ENCODE measurements at places on chromosomes 6 and 20.

GRCh38 chr6:151412909-151413308, 21.6 kb upstream of the ZBTB2 start:
- DNase-seq: no peak

DNA sequence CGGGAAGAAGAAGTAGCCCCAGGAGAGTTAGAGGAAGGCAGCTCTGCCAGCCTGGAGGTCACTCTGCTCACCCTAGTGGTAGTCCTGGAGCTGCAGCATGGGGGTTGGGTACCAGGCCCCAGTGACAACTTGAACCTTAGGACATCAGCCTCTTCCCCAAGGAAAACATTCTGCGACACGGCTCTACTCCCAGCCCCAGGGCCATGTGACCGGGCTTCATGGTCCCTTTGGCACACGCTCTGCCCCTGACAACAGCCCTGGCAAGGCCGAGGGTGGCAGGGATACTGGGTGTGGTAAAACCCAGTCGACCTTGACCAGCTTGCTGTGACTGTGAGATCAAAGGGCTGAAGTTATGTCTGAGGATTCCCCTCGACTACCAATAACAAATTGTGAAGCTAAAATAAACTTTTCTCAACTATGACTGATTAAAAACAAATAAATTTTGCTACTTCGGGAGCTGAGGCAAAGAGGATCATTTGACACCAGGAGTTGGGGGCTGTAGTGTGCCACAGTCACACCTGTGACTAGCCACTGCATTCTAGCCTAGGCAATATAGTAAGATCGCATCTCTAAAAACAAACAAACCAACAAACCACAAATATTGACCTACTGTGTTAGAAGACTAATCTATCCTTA, 24.4 kb upstream of the ARID1B start:
- DNase-seq: peak; percentile 38

DNA sequence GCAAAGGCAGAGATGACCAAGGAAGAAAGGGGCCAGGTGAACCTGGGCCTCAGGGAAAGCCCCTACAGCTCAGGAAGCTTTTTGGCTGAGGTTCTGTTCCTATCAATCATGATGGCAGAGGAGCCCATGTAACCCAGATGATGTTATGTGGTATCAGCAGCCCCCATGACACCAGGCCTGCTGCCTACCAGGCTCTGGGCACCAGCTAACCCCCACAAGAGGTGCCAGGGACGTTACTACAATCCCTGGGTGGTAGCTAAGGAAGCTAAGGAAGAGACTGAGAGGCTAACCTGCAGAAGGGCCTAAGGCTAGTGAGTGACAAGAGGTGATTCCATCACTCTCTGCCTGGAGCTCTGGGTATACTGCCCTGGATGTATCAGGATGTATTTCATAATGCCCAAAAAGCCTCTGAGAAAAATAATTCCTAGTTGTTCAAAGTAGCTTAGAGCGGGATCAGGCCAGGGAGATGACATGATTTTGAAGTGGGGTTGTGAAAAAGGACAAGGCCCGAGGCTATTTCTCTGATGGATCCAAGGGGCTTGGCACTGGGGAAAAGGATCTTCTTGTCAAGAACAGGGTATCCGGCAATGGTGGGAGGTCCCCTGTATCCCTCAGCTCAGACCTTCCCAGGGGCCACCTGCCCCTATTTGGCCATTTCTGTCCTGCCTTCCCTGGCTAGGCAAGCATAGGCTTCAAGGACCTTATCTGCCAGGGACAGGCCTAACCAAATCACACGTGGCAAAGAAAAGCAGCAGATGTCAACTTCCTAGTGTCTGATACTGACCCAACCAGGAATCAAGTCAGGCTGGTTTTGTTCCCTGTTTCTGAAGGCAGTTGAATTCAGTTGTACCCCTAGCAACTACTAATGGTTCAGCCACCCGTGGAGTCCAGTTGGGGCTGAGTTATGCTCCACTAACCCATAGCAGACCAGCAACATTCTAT, 41.3 kb downstream of the PANK2 start:
- no peak for DNase-seq

DNA sequence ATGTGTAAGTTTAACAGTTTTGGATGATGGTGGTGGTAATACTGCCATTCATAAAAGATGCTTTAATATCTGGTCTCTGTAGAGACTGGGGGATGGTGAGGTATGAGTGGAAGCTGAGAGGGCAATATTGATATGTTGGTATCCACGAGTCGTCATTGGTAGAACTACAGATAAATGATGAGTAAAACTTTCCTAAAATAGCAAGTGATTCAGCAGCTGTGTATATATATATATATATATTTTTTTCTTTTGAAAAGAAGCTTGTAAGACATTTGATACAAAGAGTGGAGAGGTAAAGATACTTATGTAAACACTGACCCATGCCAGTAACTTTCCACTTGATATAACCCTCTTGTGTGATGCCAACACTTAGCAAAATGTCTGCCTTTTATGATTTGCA, 41.7 kb upstream of the CITED2 start:
- DNase-seq: no peak

GRCh38 chr6:139909992-139910391, 535.5 kb upstream of the CITED2 start:
- no peak for DNase-seq

DNA sequence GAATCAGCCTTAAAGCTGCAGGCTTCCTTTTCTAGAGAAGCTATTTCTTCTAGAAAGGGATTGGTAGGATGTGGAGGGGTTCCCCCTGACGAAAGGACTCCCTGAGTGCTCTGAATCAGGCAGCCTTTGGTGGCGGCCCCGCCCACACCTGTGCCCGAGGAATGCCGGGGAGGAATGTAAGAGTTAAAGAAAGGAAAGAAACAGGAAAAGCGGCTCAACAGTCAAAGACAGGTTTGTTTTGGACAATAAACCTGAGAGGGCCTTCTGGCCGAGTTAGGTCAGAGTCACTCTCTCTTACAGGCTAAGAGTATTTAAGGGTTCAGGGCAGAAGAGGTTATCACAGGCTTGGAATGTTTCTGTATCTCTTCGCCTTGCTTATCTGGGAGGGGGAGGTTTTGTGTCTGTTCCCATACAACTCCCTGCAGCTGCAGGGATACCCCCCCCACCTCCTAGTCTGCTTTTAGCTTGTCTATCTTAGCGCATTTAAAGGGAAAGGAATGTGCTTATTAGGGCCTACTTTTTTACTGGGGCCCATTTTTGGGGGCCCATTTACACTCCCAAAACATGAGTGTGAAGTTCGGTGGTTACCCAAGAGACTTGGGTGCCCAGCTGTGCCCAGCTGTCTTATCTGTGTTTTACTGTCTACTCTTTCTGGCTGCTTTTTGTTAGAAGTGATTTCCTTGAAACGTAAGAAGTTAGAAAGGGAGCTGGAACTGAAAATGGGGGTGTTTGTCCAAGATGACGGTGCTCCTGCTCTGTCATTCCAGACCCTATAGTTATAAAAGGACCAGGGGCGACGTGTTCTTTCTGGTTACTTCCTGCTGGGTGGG, 32.8 kb downstream of the DYNLT1 start:
- DNase-seq: peak; percentile 83

DNA sequence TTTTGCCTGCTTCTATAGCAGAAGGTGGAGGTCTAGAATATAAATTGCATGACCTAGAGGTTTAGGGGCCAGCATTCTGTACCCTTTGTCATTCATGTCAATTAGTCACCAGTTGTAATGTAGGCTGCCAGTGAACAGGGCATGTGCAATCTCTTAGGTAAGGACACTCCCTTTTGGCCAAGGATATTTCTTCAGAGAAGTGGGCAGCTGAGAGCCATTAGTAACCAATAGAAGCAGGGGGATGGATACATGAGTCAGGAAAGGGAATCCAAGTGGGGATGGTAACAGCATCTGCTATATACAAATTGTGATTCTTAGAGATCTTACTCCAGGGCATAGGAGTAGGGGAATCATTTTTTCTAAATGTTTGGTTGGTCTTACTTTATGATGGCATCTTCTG, 494.2 kb upstream of the JAG1 start:
- DNase-seq: no peak

DNA sequence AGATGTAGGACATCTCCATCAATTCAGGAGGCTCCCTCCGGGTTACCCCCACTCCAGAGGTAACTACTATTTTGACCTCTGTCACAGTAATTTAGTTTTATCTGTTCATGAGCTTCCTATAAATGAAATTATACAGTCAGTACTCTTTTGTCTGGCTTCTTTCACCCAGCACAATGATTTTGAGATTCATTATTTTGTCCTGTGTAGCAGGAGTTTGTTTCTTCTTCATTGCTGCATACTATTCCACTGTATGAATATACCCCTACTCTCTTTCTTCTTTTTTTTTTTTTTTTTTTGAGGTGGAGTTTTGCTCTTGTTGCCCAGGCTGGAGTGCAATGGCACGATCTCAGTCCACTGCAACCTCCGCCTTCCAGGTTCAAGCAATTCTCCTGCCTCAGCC, 11.8 kb upstream of the AP5S1 start:
- DNase-seq: no peak

DNA sequence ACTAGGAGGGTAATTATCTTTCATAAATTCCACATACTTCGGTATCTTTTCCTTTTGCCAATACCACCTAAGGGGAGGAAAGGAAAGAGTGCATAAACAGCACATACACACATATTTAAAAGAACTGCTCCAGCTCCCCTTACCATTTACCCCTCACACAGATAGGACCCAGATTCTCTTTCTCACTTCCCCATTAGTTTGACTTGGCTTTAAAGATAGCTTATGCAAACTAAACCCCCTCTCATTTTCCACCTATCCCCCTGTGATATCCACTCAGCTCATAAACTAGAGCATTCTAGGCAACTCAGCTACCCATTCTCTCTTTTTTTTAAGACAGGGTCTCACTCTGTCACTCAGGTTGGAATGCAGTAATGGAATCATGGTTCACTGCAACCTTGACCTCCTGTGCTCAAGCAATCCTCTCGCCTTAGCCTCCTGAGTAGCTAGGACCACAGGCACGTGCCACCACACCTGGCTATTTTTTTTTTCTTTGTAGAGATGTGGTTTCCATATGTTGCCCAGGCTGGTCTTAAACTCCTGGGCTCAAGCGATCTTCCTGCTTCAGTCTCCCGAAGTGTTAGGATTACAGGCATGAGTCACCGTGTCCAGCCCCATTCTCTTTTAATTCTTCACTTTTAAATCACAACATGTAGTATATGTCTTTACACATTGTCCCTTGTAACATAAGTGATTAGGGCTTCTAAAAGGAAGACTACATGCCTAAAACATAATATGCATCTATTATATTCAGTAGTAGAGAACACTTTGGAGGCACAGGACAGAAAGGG, 4.0 kb downstream of the FUCA2 start:
- DNase-seq: no peak

GRCh38 chr20:19025430-19026120, 186.9 kb upstream of the SLC24A3 start:
- DNase-seq: no peak

- no peak for DNase-seq
Observed at GRCh38 chr6:26103141-26103769, 16.0 kb downstream of the HFE start.

- no peak for DNase-seq
Observed at GRCh38 chr6:106160189-106160588, 74.1 kb downstream of the PRDM1 start.

- no peak for DNase-seq
Observed at GRCh38 chr20:25372584-25373336, 17.9 kb downstream of the ABHD12 start.

DNA sequence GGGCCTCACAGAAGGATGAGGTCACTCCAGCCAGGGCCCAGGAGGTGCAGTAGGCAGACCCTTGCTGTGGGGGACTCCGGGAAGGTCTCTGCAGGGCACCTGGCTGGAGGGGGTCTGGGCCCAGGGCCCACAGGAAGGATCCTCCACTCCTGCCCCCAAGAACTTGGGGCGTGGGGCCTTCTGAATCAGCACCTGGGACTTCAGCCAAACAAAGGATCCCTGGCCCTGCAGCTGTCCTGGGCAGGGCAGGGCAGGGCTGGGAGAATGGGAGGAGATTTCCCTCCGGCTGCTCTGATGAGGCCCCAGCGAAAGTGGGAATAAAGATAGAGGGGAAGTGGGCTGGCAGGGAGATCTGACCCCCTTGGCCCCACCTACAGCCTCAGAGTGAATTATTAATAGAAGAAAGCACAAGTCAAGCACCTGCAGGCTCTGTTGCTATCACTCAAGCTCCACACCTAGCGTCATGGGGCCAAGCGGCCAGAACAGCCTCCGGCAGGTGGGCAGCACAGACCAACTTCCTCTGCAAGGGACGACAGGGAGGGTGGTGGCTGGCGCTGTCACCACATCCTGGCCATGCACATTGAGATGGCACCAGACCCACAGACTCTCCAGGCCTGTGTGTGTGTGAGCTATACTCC, 61.6 kb upstream of the MRPS10 start:
- DNase-seq: no peak

GRCh38 chr6:37239950-37240713, 17.4 kb upstream of the TBC1D22B start:
- no peak for DNase-seq

DNA sequence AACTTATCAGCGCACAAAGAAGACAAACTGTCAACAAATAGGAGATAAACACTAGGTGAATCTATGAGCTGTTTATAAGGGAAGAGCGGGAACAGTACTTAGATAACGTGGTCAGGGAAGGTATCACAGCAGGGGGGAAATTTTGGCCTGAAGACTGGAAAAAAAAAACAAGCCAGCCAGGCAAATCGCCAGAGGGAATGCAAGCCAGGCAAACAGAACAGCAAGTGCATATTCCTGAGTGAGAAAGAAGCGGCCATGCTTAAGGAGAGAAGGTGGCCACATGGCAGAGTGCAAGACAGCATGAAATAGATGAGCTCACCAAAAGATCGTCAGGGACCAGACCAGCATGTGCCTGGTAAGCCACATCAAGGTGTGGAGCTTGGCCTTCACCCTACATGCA, 466.5 kb upstream of the ARID1B start:
- DNase-seq: no peak

GRCh38 chr6:14165091-14165490, 47.5 kb downstream of the CD83 start:
- no peak for DNase-seq

GRCh38 chr6:128882991-128883611, at the start of gene LAMA2:
Gene LAMA2 (plus strand): TSS chr6:128883138. CDS start chr6:128883246, 108 bp downstream.
- peak; percentile 83 for DNase-seq
